ENCODE measurements at places on chromosomes 2 and 18. TPM values are rescaled to one million over a fixed set of nuclear protein-coding genes. Genes with fewer than 3 reads are reported as not detected.
A peak's percentile ranks its signal among the peaks of the same experiment; 100 is the strongest.

DNA sequence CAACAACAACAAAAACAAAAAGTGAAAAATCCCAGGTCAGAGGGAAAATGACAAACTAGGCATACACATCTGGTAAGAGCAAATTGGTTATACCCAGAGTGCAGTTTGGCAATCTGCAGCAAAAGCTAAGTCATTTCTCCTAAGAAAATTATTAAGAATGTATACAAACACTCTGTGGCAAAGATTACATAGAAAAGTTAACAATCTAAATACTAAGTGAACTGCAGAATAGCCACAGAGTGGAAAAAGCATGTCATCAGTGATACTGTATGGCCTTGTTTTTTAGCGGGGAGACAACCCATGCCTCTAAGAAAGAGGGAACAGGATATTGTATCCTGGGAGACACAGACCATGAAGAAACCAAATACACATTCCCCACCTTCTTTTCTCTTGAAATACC, 136.0 kb upstream of the ITGB6 start:
- no peak overlapping the region for H3K4me3 ChIP-seq
- H3K36me3 ChIP-seq = no peaks in the 10 kb centered on the region
- no peak overlapping the region for H3K27ac ChIP-seq
- DNase-seq = no peak

DNA sequence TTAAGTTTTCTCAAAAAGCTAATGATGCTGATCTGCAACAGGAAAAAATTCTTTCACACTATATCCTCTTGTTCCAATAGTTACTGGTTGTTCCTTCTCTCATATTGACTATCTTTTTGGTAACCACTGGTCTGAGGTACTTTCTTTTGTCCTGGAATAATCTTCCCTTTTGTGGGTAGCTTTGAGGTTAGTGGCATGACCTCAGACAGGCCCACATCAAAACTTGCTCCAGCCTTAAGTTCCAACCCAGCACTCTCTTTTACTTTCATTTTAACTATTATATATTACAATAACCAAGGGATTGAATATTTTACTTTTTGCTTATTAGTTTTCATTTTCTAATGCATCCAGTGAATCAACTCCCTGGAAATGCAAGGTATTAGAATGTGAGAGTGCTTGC, 9.5 kb downstream of the REG1A start:
- no peaks in the 10 kb centered on the region for H3K4me1 ChIP-seq
- H3K36me3 ChIP-seq = no peaks in the 10 kb centered on the region

- H3K27ac ChIP-seq = no peak overlapping the region
- no peak overlapping the region for H3K4me3 ChIP-seq
- no peak for DNase-seq
- no peaks in the 10 kb centered on the region for H3K36me3 ChIP-seq
These were observed 274.0 kb downstream of the DLGAP1 start for GRCh38 chr18:4181086-4181485.

DNAJC5G gene
- total RNA-seq = not detected

- H3K27me3 ChIP-seq = peaks cover 4% of the 10 kb centered on the region
- peaks cover 6% of the 10 kb centered on the region for H3K4me1 ChIP-seq
- no peak overlapping the region for H3K27ac ChIP-seq
- DNase-seq = no peak
- no peaks in the 10 kb centered on the region for H3K36me3 ChIP-seq
These were observed 3.1 kb upstream of the HES6 start for GRCh38 chr2:238242731-238243495.

GRCh38 chr18:66495844-66496243, 108.0 kb downstream of the CDH19 start:
- H3K36me3 ChIP-seq = no peaks in the 10 kb centered on the region
- no peak overlapping the region for H3K27ac ChIP-seq
- DNase-seq = no peak

DNA sequence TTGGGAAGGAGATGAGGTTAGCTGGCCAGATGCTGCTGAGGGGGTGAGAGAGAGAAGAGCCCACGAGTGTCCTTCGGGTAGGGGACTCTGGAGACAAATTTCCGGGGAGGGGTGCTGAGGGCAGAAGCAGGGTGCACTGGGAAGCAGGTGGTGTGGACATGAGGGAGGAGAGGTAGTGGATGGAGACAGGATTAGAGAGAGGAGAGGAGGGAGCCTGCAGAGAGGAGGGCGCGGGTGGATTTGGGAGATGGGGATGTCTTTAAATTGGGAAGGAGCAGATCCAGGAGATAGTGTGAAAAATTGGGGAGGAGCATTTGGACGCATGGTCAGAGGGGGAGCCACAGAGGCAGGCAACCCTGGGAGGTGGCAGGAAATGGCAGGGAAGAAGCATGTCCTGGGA, 154.7 kb downstream of the DYSF start:
- no peaks in the 10 kb centered on the region for H3K36me3 ChIP-seq
- DNase-seq = no peak
- no peak overlapping the region for H3K27ac ChIP-seq
- no peaks in the 10 kb centered on the region for H3K4me1 ChIP-seq

MRPL30 gene
- total RNA-seq = 29.8 TPM

DNA sequence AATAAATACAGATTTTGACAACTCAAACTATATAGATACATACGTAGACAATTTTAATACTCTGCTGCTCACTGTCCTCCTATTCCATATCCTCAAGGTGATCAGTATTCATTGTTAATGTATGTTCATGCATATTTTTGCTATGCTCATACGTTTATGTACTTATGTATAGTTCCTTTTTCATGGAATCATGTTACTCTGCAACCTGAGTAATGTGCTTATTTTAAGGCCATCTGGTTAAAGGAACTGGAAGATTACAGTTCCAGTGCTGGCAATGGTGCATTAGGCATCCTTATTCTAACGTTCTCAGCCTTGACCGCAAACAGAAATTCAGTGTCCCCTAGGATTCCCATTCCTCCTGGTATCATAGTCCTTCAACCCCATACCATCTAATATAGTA, 385.0 kb upstream of the TNP1 start:
- no peaks in the 10 kb centered on the region for H3K4me1 ChIP-seq
- no peaks in the 10 kb centered on the region for H3K36me3 ChIP-seq
- no peak overlapping the region for H3K27ac ChIP-seq
- H3K4me3 ChIP-seq = no peak overlapping the region

QPCT gene
- total RNA-seq = 4.2 TPM

DNA sequence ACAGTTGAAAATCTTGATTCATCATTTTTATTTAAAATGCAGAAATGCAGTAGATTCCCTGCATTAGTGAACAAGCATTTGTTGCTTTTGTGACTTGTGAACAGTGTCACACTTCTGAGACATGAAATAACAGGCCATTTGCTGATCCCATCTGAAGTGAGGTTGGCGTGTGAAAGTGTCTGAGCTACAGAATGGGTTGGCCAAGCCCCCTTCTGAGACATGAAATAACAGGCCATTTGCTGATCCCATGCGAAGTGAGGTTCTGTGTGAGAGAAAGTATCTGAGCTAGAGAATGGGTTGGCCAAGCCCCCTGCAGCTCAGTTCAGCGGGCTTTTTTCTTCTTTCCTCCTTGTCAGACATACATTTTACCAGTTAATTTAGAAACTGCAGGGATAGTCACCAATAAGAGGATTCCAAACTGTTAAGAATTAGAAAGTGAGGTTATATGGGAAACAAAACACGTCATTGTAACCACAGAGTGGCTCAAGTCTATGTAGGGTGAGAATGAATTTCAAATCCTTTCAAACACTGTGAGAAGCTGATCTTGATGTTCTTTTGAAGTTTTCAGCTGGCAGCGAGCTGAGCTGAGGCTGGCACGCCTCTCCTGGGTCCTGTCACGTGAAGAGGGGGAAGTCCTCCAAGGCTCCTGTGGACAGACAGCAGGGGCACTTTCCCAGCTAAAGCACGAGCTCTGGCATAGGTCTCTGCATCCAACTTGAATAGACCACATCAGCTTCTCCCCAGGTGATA, 339.2 kb upstream of the SALL3 start:
- peaks cover 21% of the 10 kb centered on the region for H3K4me1 ChIP-seq
- no peak overlapping the region for H3K4me3 ChIP-seq
- H3K36me3 ChIP-seq = no peaks in the 10 kb centered on the region
- no peak overlapping the region for H3K27ac ChIP-seq
- no peaks in the 10 kb centered on the region for H3K27me3 ChIP-seq

GRCh38 chr18:13449651-13450050, 231.1 kb downstream of the LDLRAD4 start:
- no peaks in the 10 kb centered on the region for H3K36me3 ChIP-seq
- H3K4me3 ChIP-seq = no peak overlapping the region
- H3K27ac ChIP-seq = no peak overlapping the region
- no peak for DNase-seq
- H3K4me1 ChIP-seq = no peaks in the 10 kb centered on the region
- no peaks in the 10 kb centered on the region for H3K27me3 ChIP-seq

DNA sequence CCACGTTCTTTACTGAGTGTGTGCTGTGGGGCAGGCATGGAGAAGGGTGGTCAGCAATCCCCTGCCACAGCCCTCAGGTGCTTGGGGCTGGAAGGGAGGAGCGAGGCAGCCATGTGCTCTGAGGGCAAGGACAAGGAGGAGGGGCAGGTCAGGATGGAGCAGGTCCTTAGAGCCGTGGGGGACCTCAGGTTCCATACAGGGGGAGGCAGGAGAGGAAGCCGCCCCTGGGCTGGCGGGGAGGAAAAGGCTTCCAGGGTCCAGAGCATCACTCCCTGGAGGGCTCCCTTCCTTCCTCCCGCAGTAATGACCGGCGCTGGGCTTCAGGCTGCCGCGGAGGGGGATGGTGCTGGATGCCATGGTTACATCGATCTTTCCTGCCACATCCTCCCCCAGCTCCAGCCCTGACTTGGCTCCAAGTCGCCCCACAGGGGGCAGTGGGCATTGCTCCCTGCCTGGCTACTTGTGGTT, 6.6 kb downstream of the GAREM2 start:
- DNase-seq = no peak
- peaks cover 2% of the 10 kb centered on the region for H3K27me3 ChIP-seq
- no peak overlapping the region for H3K27ac ChIP-seq
- H3K4me1 ChIP-seq = peaks cover 5% of the 10 kb centered on the region
- peak overlapping the region; percentile 17 for H3K4me3 ChIP-seq
- no peaks in the 10 kb centered on the region for H3K36me3 ChIP-seq

GRCh38 chr2:85999061-85999831, 106.4 kb downstream of the POLR1A start:
- H3K27ac ChIP-seq = peak overlapping the region; percentile 32
- no peaks in the 10 kb centered on the region for H3K36me3 ChIP-seq
- DNase-seq = peak; percentile 56
- peak overlapping the region; percentile 20 for H3K4me3 ChIP-seq
- no peaks in the 10 kb centered on the region for H3K27me3 ChIP-seq

CCDC150 gene
- total RNA-seq = 7.9 TPM

GRCh38 chr18:23835506-23835905, 146.3 kb downstream of the LAMA3 start:
- no peak for DNase-seq
- H3K27me3 ChIP-seq = no peaks in the 10 kb centered on the region
- H3K4me3 ChIP-seq = no peak overlapping the region
- H3K27ac ChIP-seq = no peak overlapping the region
- H3K4me1 ChIP-seq = no peaks in the 10 kb centered on the region

SLC9A2 gene
- not detected for total RNA-seq

DNA sequence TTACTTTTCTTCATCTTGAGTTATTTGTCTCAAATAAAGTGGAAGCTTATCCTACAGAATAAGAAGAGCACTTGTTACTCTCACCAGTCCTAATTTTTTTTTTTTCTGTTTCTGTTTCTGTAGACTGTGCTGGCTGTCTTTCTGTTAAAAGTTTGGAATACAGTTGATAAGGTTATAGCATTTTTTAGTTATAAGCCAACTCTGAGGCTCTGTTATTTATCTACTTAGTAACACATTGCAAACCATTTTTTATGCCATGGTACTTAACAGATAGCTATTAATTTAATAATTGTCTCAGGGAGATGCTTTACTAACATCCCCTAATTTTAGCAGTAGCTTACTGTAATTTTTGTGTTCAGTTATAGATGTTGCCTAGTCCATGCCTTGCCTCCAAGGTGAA, 37.9 kb downstream of the CREB1 start:
- H3K4me3 ChIP-seq = no peak overlapping the region
- H3K4me1 ChIP-seq = no peaks in the 10 kb centered on the region
- H3K36me3 ChIP-seq = peaks cover 45% of the 10 kb centered on the region
- DNase-seq = no peak
- no peaks in the 10 kb centered on the region for H3K27me3 ChIP-seq
- H3K27ac ChIP-seq = no peak overlapping the region

DNA sequence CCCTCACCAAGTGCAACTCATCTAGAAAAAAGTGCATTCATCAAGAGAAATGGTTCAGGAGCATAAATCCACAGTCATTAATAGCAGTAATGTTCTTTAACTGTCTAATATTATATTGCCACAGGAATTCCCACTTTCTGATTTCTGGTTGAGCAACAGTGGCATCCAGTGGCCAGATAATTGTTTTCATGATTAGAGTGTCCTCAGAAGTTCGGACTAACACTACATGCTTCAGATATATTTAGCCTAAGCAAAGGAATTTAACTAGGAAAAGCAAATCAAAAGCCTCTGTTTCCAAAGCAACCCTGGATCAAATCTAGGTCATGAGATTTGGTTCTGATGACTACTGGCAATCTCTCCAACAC, 9.8 kb upstream of the ERBB4 start:
- H3K4me1 ChIP-seq = no peaks in the 10 kb centered on the region
- H3K27me3 ChIP-seq = no peaks in the 10 kb centered on the region
- no peak overlapping the region for H3K4me3 ChIP-seq
- H3K27ac ChIP-seq = no peak overlapping the region
- H3K36me3 ChIP-seq = no peaks in the 10 kb centered on the region
- DNase-seq = no peak

GRCh38 chr2:218344090-218344754, 12.4 kb upstream of the CATIP start:
- no peaks in the 10 kb centered on the region for H3K36me3 ChIP-seq
- no peak overlapping the region for H3K4me3 ChIP-seq
- no peaks in the 10 kb centered on the region for H3K27me3 ChIP-seq
- DNase-seq = peak; percentile 26
- no peak overlapping the region for H3K27ac ChIP-seq

GRCh38 chr2:214076527-214076926, 334.3 kb upstream of the VWC2L start:
- H3K36me3 ChIP-seq = no peaks in the 10 kb centered on the region
- H3K27me3 ChIP-seq = no peaks in the 10 kb centered on the region
- H3K4me3 ChIP-seq = no peak overlapping the region
- H3K4me1 ChIP-seq = no peaks in the 10 kb centered on the region

GRCh38 chr18:59218018-59218417, 1.9 kb upstream of the GRP start:
- H3K27ac ChIP-seq = no peak overlapping the region
- peaks cover 12% of the 10 kb centered on the region for H3K27me3 ChIP-seq
- no peak overlapping the region for H3K4me3 ChIP-seq
- no peaks in the 10 kb centered on the region for H3K4me1 ChIP-seq

- no peak for DNase-seq
- no peaks in the 10 kb centered on the region for H3K36me3 ChIP-seq
- H3K4me1 ChIP-seq = peaks cover 41% of the 10 kb centered on the region
- H3K27me3 ChIP-seq = no peaks in the 10 kb centered on the region
- H3K4me3 ChIP-seq = no peak overlapping the region
- H3K27ac ChIP-seq = no peak overlapping the region
These were observed 48.9 kb downstream of the ASXL2 start for GRCh38 chr2:25829377-25829704.

- H3K36me3 ChIP-seq = no peaks in the 10 kb centered on the region
- H3K27ac ChIP-seq = no peak overlapping the region
- no peaks in the 10 kb centered on the region for H3K27me3 ChIP-seq
- H3K4me1 ChIP-seq = peaks cover 22% of the 10 kb centered on the region
- H3K4me3 ChIP-seq = no peak overlapping the region
These were observed 148.8 kb downstream of the SMAD7 start for GRCh38 chr18:48801728-48802542.

- no peaks in the 10 kb centered on the region for H3K4me1 ChIP-seq
- no peak for DNase-seq
- H3K4me3 ChIP-seq = no peak overlapping the region
- H3K27ac ChIP-seq = no peak overlapping the region
- no peaks in the 10 kb centered on the region for H3K27me3 ChIP-seq
These were observed 308.3 kb downstream of the TSN start for GRCh38 chr2:122063716-122064115.

KHK gene
- total RNA-seq = 14.5 TPM
